Neural progenitor cell (in vitro differentiated cells): ENCODE measurements at places on chromosomes 5 and 9.

DNA sequence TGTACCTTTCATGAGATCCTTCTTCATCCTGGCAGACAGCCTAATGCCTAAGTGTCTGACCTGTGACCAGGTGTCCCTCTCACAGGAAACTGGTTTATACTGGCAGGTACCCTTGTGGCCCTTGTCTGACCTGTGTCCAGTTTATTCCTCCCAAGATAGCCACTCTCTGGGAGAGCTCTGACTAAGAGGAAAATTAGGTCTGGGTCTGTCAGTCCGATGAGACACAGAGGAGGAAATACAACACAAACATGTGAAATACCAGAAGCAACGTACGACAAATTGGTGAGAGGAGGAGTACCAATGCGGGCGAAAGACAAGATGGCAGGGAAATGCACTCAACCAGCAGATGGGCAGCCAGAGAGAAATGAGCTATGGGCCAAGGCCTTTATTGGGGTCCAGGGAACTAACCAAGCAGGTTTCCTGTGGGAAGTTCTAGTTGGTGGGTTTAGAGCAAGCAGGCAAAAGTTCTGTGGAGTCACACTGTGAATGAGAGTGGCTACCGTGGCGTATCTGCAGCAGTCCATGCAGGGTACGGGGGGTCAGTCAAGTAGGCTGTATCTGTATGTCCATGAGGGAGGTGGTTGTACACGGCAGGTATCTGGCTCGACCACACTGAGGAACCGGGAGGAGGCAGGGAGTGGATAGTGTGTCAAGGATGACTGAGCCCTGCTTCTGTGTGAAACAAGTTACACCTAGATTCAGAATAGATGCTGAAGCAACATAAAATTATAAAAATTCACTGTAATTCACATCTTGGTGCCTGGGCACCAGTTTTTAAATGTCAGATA is 109.0 kb downstream of the MLLT3 start:
- no peak for DNase-seq

DNA sequence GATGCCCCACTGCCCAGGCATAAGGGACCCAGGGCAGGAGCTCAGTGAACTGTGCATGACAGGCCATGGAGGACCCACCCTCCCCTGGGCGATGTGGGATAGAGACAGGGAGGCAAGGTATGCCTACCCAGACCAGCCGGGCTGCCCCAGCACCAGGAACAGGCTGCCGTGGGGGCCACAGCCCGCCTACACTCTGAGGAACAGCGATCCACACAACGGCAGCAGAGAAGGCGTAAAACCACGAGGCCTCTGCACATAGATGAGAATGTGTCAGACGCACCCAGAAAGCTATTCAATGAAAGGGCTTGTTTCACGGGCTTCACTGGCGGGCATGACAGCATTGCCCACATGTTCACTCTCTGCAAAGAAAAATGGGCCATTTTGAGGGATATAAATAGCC is 49.5 kb downstream of the SEMA4D start:
- DNase-seq = no peak

DNA sequence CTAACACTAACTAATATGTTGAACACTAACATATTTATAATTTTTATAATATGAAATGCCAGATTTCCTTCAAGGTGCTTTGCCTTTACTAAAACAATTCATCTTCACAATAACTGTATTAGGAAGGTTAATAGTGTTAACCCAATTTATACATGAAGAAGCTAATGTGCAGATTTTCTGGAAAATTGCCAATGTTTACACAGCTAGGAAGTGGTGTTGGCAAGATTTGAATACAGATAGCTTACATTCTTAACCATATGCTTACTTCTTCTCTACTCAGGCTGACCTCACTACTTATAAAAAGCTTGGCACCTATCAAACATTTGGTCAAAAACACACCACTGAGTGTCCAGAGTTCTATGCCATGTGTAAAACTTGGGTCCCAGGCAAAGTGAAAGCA is 445.4 kb upstream of the ITGA1 start:
- DNase-seq = no peak

DNA sequence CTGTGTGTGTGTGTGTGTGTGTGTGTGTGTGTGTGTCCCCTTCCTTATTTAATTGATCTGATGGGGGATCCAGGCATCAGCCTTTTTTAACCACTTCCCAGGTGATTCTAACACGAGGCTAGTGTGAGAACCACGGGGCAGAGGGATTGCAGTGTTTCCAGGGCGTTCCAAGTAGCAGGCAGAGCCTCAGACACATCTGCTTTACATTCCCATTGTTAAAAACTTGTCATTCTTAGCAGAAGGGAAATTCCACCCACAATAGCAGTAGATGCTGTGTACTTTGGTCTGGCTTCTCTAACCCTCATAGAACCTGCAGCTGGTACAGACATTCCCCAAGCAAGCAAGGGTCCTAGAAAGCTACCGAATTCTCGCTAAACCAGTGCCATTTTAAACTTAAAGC is 81.9 kb upstream of the SLC30A5 start:
- DNase-seq = no peak

- DNase-seq = no peak
These were observed 33.5 kb upstream of the HOMER1 start for GRCh38 chr5:79547429-79547822.
